ENCODE measurements at places on chromosomes 5 and 9. TPM values are rescaled to one million over a fixed set of nuclear protein-coding genes. Genes with fewer than 3 reads are reported as not detected.

GRCh38 chr9:127949827-127950512 lies 12.3 kb upstream of the DPM2 start:
- DNase-seq: peak; percentile 65

DNA sequence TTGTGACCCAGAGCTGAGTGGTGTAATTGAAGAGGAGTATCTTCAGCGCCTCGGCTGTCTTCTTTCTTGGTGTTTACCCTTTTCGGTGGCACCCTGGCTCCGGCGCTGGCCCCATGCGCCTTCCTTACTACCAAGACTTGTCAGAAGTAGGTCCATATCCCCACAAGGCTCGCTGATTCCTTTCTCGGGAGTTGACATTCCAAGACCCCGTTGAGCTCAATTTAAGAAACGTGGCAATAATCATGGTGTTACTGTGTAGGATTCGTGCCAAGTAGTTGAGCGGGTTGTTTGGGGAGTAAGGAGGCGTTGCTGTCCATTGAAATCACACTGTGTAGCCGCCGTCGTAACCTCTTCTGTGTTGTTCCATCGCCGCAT lies 795 bp downstream of the NDUFAF2 start:
- no peak for DNase-seq

Gene C5orf52
- not detected for total RNA-seq

DNA sequence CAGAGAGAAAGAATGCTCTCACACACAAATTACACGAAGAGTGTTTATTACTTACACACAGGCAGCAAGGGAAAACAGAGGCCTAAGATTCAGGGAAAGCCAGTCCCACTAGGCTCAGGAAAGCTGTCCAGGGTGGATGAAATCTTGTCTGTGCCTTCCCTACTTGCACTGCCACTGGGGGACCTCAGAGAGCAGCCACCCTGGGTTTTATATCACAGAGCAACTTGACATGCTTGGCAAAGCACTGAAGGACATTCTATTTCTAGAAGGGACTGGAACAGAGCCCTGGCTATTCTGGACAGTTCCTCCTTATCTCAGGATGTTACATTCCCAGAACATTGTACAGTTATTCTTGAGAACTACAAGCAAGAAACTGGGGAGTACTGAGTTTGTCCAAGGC lies 7.5 kb upstream of the PRSS3 start:
- DNase-seq: no peak

- no peak for DNase-seq
Observed at GRCh38 chr5:57434227-57434640, 48.4 kb downstream of the ACTBL2 start.

Gene IFNB1
- not detected for total RNA-seq

DNA sequence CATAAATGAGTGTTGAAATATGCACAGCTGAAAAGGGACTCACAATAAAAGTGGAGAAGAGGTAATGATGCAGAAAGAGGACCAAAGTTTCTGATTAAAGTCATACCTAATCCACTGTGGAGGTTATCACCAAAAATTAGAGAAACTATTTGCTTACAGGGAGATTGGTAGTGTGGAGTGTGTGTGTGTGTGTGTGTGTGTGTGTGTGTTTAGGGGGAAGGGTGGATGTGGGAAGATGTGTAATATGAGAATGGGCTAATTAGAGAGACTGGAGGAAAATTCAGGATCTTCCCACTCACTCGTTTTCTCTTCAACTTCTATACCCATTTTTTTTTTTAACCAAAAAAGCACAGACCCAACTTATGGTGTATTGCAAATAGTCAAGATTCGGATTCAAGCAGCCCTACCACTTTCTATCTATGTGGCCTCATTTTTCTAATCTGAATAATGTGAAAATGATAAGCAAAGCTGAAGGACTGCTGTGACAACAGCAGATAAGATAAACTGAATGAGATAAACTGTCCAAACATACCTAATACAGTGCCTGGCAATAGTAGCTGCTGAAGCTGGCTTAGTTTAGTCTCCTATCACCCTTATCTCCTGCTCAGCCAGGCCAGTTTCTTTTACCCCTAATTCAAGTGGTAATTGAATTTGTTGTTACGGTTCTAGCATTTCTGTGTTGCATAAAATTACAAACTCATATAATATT lies 501.1 kb downstream of the KDM4C start:
- DNase-seq: no peak

DNA sequence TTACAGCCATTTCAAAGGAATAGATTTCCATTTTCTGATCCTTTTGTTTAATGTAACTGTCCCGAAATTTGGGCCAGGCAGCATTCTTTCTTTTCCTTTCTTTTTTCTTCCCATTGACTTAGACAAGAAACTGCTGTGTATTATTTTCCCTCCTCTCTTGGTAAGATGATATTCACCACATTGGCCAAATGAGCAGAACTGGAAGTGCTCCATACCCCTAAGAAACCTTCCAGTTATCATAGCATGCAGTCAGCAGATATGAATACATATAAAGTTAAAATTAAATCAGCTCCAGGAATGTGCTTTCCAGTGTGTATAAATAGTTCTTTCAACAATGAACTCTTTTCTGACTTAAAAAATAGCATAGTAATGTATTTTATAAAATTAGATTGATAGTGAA lies 168.5 kb upstream of the GAS1 start:
- no peak for DNase-seq

DNA sequence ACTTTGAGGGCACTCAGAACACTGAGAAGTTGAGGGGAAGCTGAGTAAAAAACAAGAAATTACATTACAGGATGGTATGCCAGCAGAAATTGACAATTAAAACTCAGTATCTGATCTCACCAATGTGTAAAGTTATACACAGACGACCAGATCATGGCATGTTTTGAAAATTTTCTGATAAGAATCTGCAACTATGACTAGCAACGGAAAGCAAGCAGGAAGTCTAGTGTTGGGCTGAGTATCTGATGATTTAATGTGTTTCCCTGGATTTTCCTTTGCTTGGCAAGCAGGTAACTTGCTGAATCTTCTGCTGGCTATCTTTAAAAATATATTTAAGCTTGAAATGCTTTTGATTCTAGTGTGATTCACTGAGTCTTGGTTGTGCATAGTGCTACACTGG lies 5.2 kb upstream of the GCNT4 start:
- DNase-seq: no peak

DNA sequence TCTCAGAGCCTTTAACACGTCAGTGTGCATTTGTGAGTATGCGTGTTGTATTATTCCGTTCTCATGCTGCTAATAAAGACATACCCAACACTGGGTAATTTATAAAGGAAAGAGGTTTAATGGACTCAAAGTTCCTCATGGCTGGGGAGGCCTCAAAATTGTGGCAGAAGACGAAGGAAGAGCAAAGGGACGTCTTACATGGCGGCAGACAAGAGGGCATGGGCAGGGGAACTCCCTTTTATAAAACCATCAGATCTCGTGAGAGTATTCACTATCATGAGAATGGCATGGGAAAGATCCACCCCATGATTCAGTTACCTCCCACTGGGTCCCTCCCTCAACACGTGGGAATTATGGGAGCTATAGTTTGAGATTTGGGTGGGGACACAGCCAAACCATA lies 285.0 kb downstream of the PBX3 start:
- DNase-seq: no peak

Gene RPP25L
- 5.1 TPM for total RNA-seq

DNA sequence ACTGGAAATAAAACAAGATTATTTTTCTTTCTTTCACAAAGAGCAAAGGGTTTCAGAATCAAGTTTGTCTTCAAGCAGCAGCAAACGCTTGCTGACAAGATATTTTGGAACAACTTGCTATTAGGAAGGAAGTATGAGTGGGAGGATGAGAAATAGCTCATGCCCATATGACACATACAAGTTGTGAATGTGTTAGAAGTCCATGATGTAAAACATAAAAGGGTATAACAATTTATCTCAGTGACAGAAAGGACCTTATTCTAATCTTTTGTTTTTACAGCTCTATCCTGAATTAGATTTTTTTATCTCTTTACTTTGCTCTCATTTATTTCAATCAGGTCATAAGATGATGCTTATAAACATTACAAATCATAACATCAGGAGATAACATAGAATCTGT lies 516.6 kb upstream of the MEF2C start:
- no peak for DNase-seq

DNA sequence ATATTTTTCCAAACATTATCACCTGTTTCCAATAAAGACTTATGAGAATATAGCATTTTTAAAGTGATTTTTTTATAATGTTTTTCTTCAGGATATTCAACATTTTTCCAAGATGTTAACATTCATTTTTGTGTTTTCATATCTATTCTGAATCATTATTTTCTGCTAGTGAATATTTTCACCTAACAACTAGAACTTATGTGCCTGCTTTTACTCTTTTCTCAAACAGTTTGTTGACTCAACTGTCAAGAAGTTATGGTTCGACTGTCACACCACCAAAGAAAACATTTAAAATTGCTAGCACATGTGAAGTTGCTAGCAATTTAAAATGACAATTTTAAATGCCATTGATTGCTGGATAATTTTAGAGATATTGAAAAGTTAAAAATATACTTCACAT lies 343.3 kb upstream of the CDH9 start:
- DNase-seq: no peak

DNA sequence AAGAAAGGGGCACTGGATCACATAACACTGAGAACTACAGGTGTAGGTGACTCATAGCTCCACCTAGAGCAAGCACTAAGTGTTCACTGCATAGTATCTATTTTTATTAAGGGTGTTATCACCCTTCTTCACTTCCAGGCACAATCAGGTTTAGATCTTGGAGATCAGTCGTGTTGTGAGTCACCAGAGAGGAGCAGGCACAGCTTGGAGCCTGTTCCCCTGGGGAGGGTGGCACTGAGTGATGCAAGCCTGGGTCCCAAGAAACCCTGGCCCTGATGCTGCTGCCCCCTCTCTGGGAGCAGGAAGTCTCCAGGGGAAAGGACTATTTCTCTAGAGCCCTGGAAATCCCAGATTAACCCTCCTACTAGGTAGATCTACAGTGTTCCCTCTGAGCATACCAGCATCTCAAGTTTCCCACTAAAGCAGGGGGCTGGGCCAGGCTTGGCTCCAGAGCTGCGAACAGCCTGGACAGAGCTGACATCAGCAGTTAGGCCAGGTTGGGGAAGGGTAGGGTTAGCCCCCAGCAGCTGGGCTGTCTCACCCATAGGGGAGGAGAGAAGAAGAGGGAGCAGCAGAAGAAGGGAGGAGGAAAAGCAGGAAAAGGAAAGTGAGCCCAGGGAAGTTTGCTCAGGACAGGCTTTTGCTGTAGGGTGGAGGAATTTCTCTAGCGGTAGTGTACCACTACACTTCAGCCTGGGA lies 28.1 kb upstream of the SPINK4 start:
- no peak for DNase-seq

GRCh38 chr5:73339051-73339575 lies 109.5 kb downstream of the FOXD1 start:
- no peak for DNase-seq

Gene OR2Y1
- not detected for total RNA-seq
